Umbilical cord (tissue), 2 donors: ENCODE measurements at places on chromosomes 16 and 17. TPM values are rescaled to one million over a fixed set of nuclear protein-coding genes. Genes with fewer than 3 reads are reported as not detected.

HSD17B1 gene
- total RNA-seq: 3.9 TPM

DNA sequence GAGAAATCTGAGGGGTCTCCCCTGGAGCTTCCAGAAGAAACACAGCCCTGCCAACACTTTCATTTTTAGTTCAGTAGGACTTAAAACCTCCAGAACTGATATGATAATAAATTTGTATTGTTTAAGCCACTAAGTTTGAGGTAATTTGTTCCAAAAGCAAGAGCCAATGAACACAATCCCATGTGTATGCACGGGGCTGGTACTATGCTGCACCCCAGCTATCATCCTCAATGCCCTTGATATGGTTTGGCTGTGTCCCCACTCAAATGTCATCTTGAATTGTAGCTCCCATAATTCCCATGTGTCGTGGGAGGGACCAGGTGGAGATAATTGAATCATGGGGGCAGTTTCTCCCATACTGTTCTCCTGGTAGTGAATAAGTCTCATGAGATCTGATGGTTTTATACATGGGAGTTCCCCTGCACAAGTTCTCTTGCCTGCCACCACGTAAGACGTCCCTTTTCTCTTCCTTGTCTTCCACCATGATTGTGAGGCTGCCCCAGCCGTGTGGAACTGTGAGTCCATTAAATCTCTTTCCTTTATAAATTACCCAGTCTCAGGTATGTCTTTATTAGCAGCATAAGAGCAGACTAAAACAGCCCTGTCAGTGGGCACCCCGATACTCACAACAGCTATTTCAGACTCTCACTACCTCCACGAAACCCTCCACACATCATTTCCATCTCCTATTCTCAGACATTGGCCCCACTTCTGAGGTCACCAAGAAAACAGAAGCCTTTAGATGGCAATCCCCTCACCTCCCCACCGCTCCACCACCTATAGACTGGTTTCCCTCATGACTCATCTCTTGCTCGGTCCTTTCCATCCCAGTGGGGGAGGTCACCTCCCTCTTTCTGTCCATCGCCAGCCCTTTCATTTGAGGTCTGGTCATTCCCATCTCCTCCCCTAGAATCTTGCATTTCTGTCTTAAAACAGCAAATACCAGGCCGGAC is 8.9 kb upstream of the CACNG1 start:
- DNase-seq: no peak

CCDC40 gene
- total RNA-seq: 2.9 TPM

DNA sequence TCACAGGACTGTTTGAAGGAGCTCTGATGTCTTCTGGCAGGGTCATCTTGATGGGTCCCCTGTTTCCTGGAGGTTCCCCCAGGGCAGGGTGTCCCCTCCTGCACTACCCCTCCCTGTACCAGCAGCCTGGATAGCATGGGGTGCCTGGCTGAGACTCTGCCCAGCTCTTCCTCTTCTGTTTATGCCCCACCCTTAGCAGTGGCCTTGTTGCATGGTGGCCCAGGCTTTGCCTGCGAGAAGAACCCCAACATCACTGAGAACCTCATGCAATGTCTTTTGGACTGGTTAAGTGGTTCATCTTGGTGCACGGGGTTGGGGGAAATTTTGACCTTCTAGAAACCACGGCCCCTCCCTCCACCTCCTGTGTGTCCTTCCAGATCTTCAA is 121.8 kb downstream of the IRX3 start:
- no peak for DNase-seq

RAB37 gene
- total RNA-seq: 4.6 TPM

GRCh38 chr16:29807426-29808218 is 1.3 kb downstream of the MAZ start:
- DNase-seq: peak; percentile 96

TP53TG3E gene
- total RNA-seq: not detected
